ENCODE measurements at places on chromosomes 7 and 10.

DNA sequence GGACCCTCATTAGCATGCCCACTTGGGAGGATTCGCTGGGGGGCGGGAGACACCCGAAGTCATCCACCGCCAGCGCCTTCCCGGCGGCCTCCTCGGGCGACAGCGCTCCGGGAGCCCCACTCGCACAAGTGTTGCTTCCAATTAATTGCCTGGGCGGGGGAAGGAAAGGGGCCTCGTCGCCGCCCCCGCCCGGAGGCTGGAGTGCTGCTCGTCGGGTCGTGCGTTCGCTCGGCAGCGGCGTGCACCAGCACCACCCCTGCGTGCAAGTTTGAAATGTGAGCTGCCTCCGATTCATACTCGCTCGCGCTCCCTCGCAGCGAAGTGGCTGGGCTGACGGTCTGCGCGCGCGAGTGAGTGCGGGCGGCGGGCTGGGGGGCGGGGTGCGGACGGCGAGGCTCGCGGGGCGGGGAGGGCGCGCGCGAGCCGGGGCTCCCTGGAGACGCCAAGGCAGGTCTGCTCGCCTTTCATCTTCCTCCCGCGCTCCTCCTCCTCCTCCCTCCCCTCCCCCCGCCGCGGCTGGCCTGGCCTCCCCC lies 104.6 kb upstream of the PPIF start:
- peak; percentile 40 for DNase-seq

DNA sequence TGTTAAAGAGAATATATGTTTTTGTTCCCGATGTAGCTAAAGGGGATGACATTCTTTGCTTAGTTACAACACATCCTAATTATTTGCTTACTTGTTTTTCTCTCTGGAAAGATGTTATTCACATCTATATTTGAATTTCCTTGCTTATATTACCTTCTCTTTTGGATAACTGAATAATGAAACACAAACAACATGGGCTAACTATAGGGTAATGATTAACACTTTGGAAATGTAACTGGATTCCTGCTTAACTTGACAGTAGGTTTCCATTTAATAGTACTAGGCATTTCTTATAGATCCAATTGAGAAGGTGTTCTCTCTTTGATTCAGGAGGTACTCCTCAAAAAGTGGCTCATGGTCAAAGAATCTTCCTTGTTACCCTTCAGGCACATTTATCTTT lies 141.1 kb downstream of the CCSER2 start:
- DNase-seq, result no peak

DNA sequence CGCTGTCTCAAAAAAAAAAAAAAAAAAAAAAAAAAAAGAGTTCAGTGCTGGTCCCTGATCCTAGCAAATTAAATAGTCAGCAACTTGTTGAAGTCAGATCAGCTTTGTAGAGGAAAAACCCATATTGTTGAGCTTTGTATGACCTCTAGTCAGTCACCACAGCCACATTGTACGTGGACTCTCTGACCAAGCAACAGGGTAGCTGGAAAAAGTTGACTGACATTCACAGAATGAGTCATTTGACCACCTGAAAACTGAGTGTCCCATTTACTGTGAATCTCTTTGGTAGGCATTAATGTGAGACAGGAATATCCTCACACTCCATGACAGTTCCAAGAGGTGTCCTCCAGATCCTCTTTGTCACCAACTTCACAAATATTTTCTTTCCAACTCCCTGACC lies 371.1 kb downstream of the LRRTM3 start:
- DNase-seq, result no peak

DNA sequence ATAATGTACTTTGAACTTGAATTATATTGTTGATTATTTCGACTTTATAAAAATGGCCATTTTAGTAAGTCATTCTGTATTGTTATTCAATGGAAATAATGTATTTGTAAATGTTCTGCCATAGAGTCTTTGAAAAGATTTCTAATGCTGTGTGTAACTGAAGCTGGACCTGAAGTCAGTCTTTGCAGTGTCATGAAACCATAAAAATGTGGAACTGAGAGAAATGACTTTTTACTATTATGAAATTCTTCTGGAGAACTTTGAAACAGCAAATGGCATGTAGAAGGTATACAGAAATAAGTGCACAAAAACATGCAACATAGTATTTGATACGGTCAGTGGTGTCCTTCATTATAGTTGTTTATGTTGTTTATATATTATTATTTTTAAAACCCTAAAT lies 59.7 kb upstream of the ADRA2A start:
- DNase-seq, result no peak

DNA sequence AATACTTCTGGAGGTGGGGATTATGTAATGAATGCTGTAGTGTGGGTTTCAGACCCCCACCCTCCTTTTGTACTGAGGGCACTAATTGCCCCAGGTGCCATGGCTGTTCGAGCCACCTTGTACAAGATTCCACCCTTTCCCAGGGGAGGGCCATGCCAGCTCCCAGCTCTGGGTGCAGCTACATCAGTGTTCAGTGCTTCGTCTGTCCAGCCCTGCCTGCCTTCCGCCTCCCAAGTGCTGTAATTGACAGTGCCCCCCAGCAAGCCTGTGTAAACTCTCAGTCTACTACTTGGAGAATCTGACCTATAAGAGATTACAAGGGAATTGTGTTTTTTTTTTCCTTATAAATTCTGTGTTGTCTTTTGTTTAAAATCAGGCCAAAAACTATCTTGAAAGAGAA lies 33.0 kb downstream of the GTF2I start:
- no peak for DNase-seq

Measured in mucosa of descending colon (tissue), 3 donors.